ENCODE measurements at places on chromosomes 2 and 18.

DNA sequence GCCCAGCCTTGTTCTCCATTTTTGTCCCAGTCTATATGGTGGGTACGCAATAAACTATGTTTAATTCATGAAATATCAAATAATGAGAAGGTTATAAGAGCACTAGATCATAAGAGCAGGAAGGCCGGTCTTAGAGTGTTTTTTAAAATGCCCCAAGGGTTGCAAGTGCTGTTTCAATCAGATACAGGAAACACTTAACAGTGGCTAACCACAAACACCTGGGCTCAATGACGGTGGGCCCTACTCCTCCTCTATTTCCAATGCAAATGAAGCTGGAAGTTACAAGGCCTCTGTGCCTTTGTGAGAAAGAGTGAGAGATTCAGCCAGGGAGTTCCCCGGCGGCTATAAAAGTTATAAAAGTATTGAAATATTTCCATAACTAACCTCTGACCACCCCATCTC, 18.9 kb upstream of the WDR33 start:
- DNase-seq = peak; percentile 89
- no peaks in the 10 kb centered on the region for H3K27me3 ChIP-seq

DNA sequence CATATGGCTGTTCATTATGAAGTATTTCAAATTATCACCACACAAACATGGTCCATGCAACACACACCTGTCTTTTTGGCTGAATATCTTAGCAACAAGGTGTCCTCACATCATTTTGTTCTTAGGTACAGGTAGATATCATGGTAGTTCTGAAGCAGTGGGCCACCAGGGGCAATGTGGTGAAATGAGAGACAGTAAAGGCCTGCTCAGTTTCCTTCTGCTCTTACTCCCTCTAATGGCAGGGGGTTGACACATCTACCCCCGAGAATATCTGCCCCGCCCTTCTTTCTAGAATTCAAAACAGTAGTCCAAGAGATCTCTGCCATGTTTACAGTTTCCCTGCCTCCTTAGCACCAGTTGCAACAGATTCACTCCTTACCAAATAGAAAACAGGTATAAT, 147.0 kb upstream of the KLHL14 start:
- H3K4me3 ChIP-seq = no peak overlapping the region
- DNase-seq = no peak
- no peaks in the 10 kb centered on the region for H3K36me3 ChIP-seq
- H3K4me1 ChIP-seq = no peaks in the 10 kb centered on the region
- H3K27ac ChIP-seq = no peak overlapping the region

DNA sequence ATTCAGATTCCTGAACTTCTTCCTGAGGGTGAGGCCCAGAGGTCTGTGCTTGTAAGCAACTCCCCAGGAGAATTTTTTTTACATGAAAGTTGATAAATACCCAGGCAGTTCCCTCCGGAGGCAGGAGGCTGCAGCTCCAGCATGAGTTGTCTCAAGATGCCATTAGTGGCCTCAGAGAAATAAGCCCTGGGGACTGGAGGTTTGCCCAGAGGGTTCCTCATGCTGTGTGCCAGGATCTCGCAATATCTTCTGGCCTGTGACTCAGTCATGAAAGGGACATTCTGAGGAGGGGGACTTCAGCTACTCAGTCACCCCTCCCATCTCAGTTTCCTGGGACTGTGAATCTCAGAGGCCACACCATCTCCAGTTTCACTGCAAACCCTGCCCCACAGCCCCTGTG, 49.9 kb downstream of the LYPD1 start:
- H3K4me3 ChIP-seq = no peak overlapping the region
- no peak overlapping the region for H3K27ac ChIP-seq
- no peaks in the 10 kb centered on the region for H3K36me3 ChIP-seq
- no peak for DNase-seq

- no peaks in the 10 kb centered on the region for H3K36me3 ChIP-seq
- H3K27me3 ChIP-seq = no peaks in the 10 kb centered on the region
- H3K4me3 ChIP-seq = no peak overlapping the region
- no peak overlapping the region for H3K27ac ChIP-seq
- peaks cover 16% of the 10 kb centered on the region for H3K4me1 ChIP-seq
Observed at GRCh38 chr2:190582736-190583506, 48.4 kb upstream of the NEMP2 start.

DNA sequence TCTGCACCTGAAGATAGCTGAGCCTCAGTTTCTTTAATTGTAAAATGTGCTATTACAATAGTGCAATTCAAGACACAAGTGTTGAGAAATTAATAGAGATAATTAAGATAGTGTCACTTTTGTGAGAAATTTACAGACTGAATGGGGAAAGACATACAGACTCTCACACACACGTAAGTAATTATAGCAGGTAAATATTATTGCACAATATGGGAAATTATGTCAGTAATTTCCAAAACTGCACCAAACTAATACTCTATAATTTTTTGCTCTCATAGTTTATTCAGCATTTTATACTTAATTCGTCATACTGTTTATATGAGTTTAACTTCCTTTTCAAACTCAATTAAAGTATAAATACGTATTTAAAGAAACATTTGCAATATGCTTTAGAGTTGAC, 124.9 kb upstream of the GYPC start:
- no peaks in the 10 kb centered on the region for H3K27me3 ChIP-seq
- H3K4me1 ChIP-seq = no peaks in the 10 kb centered on the region
- no peaks in the 10 kb centered on the region for H3K36me3 ChIP-seq
- H3K4me3 ChIP-seq = no peak overlapping the region
- no peak overlapping the region for H3K27ac ChIP-seq
- no peak for DNase-seq

DNA sequence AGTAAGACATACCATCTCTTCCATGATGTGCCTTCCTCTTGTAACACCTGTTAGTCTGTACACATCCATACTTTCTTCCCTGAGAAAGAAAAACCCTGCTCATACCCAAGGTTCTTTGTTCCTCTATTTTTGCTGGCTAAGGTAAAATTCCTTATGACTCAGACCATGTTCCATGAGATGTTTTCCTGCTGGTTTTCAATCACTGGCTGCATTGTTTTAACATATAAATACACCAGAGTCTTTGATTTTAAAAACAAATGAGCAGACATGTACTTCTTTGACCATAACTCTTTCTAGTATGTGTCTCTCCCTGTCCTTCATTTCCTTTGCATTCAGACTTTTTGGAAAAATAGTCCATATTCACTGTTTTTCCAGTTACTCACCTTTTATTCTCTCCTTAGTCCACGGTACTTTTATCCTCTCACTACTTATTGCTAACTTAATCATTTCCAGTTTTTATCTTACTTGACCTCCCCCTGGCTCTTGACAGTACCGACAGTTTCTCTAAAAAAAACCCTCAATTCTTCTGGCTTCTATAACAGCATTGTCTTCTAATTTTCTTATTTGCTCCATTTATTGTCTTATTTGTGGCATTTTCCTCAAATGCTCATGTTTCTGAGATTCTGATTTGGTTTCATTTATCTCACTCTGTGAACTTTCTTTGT, 4.3 kb downstream of the VAPA start:
- H3K27me3 ChIP-seq = no peaks in the 10 kb centered on the region
- no peak overlapping the region for H3K27ac ChIP-seq
- H3K4me3 ChIP-seq = no peak overlapping the region
- H3K4me1 ChIP-seq = peaks cover 61% of the 10 kb centered on the region

DNA sequence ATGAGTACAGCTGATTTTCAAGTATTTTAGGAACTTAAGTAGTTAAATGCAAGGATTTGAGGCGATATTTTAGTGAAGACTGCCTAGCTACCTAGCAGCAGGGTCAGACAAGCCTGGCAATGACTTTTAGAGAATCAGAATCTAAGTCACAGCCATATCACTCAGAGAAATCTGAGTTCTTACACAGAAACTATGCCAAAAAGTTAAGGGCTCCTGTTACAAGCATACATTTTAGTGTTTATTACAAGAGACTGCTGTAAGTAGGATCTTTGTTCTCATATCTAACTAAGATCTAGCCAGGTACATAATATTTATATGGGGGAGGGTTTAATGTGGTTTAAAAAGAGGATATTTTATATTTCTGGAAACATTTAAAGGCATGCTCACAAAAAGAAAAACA, 37.5 kb downstream of the MAP4K3 start:
- no peaks in the 10 kb centered on the region for H3K36me3 ChIP-seq
- H3K4me1 ChIP-seq = no peaks in the 10 kb centered on the region
- H3K4me3 ChIP-seq = no peak overlapping the region
- H3K27ac ChIP-seq = no peak overlapping the region
- DNase-seq = no peak
- no peaks in the 10 kb centered on the region for H3K27me3 ChIP-seq

GRCh38 chr2:150119819-150120218, 367.6 kb downstream of the RND3 start:
- H3K27me3 ChIP-seq = no peaks in the 10 kb centered on the region
- no peak overlapping the region for H3K4me3 ChIP-seq
- H3K36me3 ChIP-seq = no peaks in the 10 kb centered on the region
- no peak for DNase-seq
- no peaks in the 10 kb centered on the region for H3K4me1 ChIP-seq

DNA sequence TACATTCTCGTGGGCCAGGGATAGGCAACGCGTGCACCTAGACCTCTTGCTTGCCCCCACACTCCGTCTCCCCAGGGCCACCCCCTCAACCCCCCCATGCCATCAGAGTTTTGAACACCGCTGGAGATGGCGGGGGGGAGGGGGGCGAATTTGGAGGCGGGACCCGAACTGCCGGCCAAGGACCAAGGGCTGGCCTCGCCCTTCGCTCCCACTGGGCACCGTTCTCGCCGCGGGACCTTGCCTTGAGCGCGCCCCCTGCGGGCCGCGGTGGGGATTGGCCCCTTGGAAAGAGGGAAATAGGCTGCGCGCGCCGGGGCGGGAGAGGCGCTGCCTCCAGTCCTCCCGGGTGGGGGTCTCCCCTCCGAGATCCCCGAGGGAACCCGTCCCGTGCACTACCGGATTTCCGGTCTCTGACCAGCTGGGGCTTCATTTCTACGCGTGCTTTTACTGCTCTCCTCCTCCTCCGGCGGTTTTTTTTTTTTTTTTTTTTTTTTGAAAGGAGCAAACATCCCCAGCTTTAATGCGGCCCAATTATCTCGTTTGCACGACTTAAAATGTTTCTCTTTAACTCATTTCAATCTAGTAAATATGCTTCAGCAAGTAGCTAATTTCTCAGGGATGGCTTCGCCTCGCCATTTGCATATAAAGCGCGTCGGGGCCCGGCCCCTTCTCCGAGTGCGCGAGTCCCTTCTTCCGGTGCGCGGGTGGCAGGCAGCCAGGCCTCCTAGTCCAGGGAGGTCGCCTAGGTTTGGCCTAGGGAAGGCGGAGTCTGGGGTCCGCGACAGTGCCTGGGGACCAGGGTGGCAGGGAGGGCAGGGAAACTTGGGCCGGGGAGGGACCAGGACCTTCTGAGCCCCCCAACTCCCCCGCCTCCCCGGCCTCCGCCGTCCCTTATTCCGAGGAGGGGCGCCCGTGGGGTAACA, 10.0 kb upstream of the GBX2 start:
- peak overlapping the region; percentile 38 for H3K4me3 ChIP-seq
- peaks cover 45% of the 10 kb centered on the region for H3K27me3 ChIP-seq
- H3K4me1 ChIP-seq = no peaks in the 10 kb centered on the region
- DNase-seq = peak; percentile 70

- peaks cover 3% of the 10 kb centered on the region for H3K4me1 ChIP-seq
- H3K36me3 ChIP-seq = no peaks in the 10 kb centered on the region
- no peak for DNase-seq
- no peaks in the 10 kb centered on the region for H3K27me3 ChIP-seq
Observed at GRCh38 chr2:37623971-37624900, 47.2 kb downstream of the CDC42EP3 start.

GRCh38 chr2:8566774-8567468, 114.9 kb upstream of the ID2 start:
- H3K4me1 ChIP-seq = no peaks in the 10 kb centered on the region
- no peaks in the 10 kb centered on the region for H3K27me3 ChIP-seq
- no peak for DNase-seq
- no peak overlapping the region for H3K4me3 ChIP-seq
- no peak overlapping the region for H3K27ac ChIP-seq

GRCh38 chr2:154408786-154409185, 289.7 kb upstream of the KCNJ3 start:
- H3K4me1 ChIP-seq = no peaks in the 10 kb centered on the region
- no peak for DNase-seq
- H3K27me3 ChIP-seq = no peaks in the 10 kb centered on the region

DNA sequence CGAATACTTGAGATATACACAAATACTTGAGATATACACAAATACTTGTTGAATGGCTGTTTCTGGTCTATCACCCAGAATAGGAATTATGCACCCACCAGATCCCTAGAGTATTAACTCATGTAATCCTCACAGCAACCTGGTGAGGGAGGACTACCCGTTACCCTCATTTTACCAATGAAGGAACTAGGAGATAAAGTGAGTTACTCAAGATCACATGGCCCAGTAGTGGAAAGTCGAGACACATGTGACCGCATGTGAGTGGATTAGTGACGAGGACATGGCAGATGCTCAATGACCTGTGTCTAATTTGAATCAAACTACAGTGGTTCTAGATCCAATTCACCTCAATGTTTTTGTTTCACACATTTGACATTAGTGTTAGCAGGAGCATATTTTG, 2.4 kb downstream of the MOGAT1 start:
- H3K27me3 ChIP-seq = peaks cover 7% of the 10 kb centered on the region
- H3K4me3 ChIP-seq = no peak overlapping the region
- no peak overlapping the region for H3K27ac ChIP-seq
- H3K36me3 ChIP-seq = no peaks in the 10 kb centered on the region
- DNase-seq = no peak

DNA sequence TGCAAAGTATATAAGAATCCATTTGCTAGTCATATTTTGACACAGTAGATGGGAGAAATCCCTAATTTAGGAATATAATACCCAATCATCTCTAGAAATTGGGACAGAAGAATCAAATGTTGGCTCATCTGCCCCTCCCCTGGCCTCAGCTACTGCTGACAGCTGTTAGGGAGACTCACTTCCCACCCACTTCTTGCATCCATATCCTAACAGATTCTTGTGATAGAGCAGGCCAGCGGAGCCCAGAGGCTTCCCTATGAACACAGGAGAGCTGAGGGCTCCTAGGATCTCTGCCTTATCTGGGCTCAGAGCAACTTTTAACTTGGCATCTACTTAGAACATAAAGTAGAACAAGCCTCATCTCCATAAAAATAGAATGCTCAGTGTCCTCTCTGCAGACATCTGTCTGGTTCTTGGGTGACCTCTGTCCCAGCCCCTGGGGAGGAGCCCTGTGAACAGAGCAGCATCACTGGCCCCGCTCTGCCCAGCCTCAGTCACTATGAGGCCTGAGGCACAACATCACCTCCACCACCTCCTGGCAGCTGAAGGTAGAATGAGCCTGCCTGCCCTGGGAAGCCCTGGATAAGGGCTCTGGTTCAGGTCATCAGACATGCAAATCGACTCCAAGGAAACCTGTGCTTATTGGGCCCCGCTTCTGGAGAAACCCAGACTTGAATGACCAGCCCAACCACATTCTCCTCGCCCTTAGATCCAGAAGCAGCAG, 229.7 kb downstream of the ANKRD36B start:
- no peak overlapping the region for H3K4me3 ChIP-seq
- H3K36me3 ChIP-seq = no peaks in the 10 kb centered on the region
- DNase-seq = no peak
- no peaks in the 10 kb centered on the region for H3K27me3 ChIP-seq

DNA sequence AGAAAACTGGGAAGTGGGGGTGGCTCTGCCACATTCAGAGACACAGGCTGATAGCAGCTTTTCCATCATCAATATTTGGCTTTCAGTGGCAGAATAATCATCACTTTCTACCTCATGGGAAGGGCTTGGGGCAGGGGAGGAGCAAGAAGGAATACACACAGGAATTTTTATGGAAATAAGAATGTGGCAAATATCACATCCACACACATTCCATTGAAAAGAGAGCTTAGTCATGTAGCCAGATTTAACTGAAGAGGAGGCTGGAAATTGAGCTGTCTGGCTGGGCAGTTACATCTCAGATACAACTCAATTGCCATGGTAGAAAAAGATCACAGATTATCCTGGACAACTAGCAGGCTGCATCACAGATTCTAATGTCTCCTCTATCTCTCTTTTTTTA, 1474.0 kb upstream of the ACVR2A start:
- no peak overlapping the region for H3K4me3 ChIP-seq
- no peak for DNase-seq
- no peaks in the 10 kb centered on the region for H3K36me3 ChIP-seq
- H3K27me3 ChIP-seq = no peaks in the 10 kb centered on the region
- no peak overlapping the region for H3K27ac ChIP-seq

Measured in Peyer's patch (tissue), 4 donors.